Subcutaneous preadipocyte (primary cell): ENCODE measurements at places on chromosomes 2 and 18. TPM values are rescaled to one million over a fixed set of nuclear protein-coding genes. Genes with fewer than 3 reads are reported as not detected.

Gene DCDC2C
- not detected in 2 replicates for total RNA-seq

Gene TPRKB
- 31.2 and 31.5 TPM in 2 replicates for total RNA-seq

Gene LHCGR
- total RNA-seq, result not detected in 2 replicates

Gene SERPINB11
- not detected in 2 replicates for total RNA-seq

Gene USP40
- total RNA-seq, result 22.0 and 28.2 TPM in 2 replicates

Gene NCKAP5
- 0.37 and 0.59 TPM in 2 replicates for total RNA-seq

Gene HOXD4
- total RNA-seq, result 1.1 and 2.0 TPM in 2 replicates

Gene IL36RN
- not detected in 2 replicates for total RNA-seq

Gene SIX2
- total RNA-seq, result 11.4 and 11.7 TPM in 2 replicates

Gene CD207
- not detected in 2 replicates for total RNA-seq
